ENCODE measurements at places on chromosomes 4 and X. TPM values are rescaled to one million over a fixed set of nuclear protein-coding genes. Genes with fewer than 3 reads are reported as not detected.

Gene MAOB
- total RNA-seq, result not detected

Gene ASB5
- not detected for total RNA-seq

Gene MAGEE1
- total RNA-seq, result 4.4 TPM

Gene ZNF280C
- total RNA-seq, result 5.8 TPM

Gene GAGE12F
- total RNA-seq, result 0.72 TPM

Gene CT55
- not detected for total RNA-seq

Gene DCAF12L1
- total RNA-seq, result not detected

Gene AR
- total RNA-seq, result not detected

GRCh38 chrX:68929332-68930150, 100.7 kb downstream of the EFNB1 start:
- no peak for DNase-seq

DNA sequence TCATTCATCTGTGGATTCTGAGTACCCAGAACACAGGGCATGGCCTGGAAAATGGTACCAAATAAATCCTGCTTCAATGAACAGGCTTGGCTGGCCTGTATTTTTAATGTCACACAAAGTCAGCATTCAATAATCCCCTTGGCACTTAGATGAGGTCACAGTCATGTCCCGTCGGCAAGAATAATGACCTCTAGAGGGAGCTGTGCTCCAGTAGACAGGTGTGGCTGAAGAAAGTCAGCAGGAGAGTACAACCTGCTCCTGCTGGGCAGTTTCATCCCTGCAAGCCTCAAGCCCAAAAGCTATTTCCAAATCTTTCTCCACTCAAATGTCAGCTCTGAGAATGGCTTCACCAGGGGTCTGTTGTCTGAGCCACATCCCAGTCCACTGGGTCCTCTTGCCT, 404.0 kb upstream of the F9 start:
- no peak for DNase-seq

GRCh38 chr4:177596991-177597390, 154.8 kb upstream of the AGA start:
- no peak for DNase-seq

GRCh38 chr4:84915396-84915780, 51.1 kb downstream of the WDFY3 start:
- no peak for DNase-seq

GRCh38 chr4:24917076-24917856, 4.4 kb upstream of the CCDC149 start:
- no peak for DNase-seq

DNA sequence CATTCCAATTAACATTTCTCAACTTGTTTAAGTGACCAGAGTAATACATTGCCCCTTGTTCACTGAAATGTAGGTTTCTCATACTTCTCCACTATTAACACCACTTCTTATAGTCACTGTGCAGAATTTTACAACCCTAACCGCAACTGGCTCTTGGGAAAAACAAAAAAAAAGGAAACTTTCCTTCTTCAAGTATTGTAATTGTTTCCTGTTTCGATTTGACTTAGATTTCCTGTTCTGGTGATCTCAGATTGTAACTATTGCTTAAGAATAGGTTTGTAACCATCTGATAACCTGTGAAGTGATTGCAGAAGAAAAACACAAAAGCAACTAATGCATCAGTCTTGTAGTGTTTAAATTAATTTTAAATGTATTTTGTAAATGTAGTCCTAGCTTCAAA, 594.7 kb upstream of the GALNT7 start:
- no peak for DNase-seq

DNA sequence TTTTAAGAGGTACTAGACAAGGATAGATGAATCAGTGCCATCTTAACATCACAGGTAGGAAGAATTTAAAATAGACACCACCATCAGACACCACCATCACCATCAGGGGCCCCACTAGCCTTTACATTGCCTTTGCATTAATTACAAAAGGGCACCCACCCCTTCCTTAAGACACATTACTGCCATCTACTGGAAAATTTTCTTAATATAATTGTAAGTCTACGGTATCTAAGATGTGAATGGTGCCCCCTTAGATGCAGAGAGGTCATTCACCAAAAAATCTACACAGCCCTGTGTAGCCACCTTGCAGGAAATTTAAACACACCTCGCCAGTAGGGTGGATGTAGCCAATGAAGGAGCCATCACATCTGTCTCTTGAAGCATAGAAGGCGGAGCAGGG, 184.1 kb downstream of the MID1IP1 start:
- DNase-seq, result no peak

GRCh38 chrX:20477836-20478524, 211.3 kb upstream of the RPS6KA3 start:
- no peak for DNase-seq

DNA sequence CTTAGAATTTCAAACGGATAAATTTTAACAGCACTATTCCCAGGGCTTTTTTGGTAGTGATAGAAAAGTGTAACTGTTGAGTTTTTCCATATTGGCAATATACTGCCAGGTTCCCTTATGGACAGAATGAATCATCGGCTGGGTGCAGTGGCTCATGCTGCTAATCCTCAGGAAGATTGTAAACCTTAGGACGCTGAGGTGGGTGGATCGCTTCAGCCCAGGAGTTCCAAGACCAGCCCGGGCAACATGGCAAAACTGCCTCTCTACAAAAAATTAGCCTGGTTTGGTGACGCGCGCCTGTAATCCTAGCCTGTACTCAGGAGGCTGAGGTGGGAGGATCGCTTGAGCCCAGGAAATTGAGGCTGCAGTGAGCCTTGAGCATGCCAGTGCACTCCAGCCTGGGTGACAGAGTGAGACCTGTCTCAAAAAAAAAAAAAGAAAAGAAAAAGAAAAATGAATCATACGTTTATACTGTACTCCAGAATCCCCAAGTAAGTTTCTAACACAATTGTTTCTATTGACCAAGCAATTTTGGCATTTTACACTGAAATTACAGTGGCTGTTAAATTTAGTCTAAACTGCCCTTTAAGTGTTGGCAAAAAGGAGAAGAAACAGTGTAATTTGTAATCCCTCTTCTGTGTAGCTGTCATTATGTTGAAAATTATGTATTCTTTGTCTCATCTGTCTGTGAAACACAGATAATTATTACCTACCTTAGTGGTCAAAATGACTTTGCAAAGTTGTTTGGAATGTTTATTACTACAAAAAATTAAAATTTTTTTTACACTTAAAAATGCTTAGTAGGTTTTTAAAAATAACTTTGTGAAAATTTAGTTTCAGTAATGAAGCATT, 1.8 kb downstream of the SLC30A9 start:
- DNase-seq, result no peak

DNA sequence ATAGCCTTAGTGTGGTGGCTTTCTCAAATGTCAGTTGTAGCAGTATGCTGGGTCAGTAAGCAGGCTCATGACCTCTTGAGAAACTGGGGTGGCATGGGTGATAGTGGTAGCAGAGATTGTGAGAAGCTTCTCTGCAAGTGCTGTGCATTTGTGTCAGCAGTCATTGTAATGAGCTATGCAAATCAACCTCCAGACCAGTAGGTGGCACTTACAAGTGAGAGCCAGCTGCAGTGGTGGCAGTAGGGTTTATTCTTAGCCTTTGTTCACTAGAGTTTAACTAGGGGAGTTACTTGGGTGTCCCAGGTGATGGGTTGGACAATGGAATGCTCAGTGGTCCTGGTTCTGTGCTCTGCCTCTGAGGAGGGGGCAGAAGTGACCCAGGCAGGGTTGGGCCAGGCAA, 818.7 kb downstream of the PCDH7 start:
- DNase-seq, result no peak

DNA sequence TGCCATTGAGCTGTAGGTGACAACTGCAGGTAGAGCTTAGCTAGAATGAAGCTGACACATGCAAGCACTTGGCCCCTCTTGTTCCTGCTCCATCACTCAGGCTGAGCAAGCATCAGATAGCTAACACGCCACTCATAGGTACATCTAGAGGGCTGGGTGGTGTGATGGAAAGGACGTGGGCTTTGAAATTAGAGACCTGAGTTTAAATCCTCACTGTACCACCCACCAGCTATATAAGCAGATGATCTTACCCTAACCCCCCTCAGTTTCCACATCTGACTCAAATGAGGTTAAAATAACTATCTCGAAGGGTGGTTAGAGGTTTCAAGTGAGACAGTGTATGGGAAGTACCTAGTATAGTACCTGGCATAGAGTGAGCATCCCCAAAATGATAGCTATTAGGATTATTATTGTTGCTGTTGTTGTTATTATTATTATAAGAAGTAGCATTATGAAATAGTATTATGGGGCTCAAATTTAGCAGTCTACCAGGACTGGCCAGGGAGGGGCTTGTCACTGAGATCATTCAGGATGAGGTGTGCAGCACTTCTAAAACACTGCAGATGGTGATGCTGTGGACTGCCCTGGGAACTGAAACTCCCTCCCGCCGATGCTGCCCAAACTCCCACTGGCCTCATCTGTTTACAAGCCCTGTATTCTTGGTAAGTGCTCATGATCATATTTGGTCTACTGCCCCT, 59.0 kb downstream of the REELD1 start:
- peak; percentile 94 for DNase-seq

GRCh38 chr4:88964450-88964849, 92.5 kb downstream of the FAM13A start:
- DNase-seq, result no peak

- no peak for DNase-seq
These were observed 3.3 kb downstream of the SHROOM2 start for GRCh38 chrX:9789555-9789954.

GRCh38 chr4:2583517-2583916, 47.1 kb downstream of the FAM193A start:
- no peak for DNase-seq

DNA sequence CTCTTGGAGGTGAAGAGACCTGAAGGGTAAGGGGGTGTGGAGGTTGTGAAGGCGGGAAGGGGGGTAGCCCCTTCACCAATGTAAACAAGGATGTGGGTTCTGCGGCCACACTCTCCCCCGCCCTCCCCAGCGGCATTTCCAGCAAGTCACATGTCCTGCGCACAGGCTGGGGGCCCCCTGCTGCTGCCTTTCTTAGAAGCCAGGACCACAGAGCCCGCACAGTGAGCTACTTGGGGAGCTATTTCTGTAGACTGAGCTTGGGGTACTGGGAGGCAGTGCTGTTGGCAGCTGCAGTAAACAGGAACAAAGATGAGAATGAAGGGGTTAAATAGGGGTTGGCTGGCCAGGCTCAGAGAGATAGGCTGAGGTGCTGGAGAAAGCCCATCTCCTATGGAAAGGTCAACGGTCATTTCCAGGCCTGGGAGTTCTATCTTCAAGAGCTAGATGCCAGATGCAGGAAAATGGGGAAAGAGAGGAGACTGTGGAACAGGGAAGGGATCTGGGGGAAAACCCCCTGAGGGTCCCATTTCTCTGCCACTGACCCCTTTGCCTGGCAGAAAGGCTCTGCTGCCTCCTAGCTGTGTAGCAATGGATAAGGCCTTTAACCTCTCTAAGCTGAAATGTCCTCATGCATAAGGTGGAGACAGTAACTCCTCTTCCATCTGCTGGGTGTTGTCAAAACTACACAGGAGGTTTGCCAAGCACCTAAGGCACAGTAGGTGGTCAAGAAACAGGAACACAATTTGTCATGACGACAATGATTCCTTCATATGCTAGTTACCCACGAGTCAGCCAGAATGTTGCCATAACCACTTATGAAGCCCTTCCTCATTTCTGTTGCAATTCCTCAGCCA, 18.5 kb upstream of the PIM2 start:
- peak; percentile 79 for DNase-seq

DNA sequence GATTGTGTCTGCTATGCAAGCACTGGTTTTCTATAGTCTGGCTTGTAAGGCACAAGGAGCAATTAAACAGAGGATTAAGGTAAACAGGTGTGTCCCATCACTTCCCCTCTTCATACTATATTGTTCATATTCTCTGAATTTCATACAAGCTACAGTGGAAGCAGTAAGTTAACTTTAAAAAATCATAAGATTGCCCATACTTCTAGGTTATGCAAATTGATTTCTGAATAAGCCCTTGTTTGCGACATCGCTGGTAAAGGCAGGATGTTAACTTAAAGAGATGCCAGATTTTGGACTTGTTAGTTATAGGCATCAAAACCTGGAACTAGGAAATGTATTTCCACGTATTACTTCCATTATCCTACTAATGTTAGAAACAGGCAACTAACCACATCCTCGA, 1.0 kb upstream of the TMEM131L start:
- DNase-seq, result no peak

- DNase-seq, result no peak
These were observed 8.4 kb upstream of the TBL1X start for GRCh38 chrX:9456250-9457074.

DNA sequence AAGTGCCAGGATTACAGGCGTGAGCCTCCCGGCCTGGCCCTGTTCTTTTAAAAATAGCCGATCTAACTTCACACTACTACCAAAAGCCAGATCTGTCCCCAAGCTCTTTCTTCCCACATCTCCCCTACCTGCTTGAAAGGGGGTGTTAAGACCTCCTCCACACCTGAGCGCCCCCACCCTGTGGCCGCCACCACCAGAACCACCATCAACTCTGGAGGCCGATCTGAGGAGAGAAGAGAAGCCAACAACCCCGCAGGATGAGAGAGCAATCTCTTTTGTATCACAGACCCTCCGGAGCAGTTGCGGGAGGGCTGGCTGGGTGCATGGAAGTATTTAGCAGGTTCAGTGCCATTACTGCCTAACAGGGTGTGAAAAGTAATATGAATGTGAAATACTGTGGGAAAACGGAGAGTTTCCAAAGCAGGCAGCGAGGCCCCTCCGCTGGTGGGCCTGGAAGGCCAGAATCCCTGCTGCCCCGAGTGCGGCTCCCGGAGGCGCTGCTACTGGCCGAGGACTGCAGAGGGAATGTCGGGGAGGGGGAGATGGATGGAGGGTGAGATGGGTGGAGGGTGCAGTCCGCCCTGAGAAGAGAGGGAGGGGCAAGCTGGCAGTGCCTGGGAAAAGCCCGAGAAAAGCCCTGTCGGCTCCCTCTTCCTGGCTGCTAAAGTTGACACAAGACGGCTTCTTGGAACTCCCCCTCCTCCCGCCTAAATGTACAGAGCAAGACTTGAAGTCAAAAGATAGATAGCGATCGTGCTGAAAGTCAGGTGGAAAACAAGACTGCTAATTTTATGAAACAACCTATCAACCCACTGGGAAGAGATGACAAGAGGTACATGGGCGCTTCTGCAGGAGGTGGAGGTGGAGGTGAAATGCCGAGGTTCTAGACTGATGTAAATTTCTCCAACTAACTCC, 22.3 kb downstream of the HAND2 start:
- no peak for DNase-seq

DNA sequence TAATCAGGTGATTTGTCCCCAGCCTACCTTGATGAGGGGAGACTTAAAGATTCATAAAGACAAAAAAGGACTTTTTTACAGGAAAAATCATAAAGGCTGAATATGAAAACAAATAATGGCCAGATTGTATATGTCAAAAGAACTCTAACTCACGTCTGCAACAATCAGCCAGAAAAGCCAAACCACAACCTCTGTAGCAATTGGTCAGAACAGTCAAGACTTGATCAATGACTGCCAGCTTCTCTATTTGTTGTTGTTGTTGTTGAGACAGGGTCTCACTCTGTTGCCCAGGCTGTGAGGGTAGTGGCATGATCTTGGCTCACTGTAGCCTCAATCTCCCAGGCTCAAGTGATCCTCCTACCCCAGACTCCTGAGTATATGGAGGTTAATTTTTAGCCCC, 35.9 kb upstream of the PPA2 start:
- no peak for DNase-seq

DNA sequence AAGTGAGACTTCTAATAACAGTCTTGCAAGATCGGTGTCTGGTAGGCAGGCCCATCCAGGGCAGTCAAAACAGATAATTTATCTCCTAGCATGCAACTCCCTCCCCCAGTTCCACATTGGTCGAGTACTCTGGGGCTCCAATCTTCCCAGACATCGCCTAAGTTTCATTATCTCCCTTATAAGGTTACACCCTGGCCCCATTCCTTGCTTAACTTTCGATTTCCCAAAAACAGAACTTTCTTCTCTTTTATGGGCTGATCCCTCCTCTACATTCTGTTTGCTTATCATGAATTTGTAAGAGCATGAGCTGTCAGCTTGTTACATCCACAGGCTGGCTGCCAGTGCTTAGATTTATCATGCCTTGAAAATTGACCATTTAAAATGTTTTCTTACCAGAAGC, 471.3 kb downstream of the TECRL start:
- DNase-seq, result no peak

Data from GM12878 (cell line).